T-helper 2 cell treated with Interferon-gamma antibody and Interleukin-4, amounts not matched to agents 5 μg/mL and 100 μg/mL, for 36 hours (primary cell): ENCODE measurements at places on chromosomes 1 and 21.

GRCh38 chr1:234825498-234826165, 215.7 kb upstream of the IRF2BP2 start:
- peaks cover 29% of the 10 kb centered on the region for H3K4me1 ChIP-seq
- H3K36me3 ChIP-seq, result no peaks in the 10 kb centered on the region
- DNase-seq, result no peak
- no peaks in the 10 kb centered on the region for H3K27me3 ChIP-seq
- no peak overlapping the region for H3K27ac ChIP-seq

GRCh38 chr1:92080128-92080985, at the start of gene BTBD8:
BTBD8 (plus strand) TSS chr1:92080345; CDS start chr1:92080572, 227 bp downstream.
- no peaks in the 10 kb centered on the region for H3K27me3 ChIP-seq
- H3K27ac ChIP-seq, result peak within 1 kb of the TSS; percentile 86
- H3K4me1 ChIP-seq, result peaks cover 10% of the 10 kb centered on the region
- peak within 1 kb of the TSS; percentile 93 for H3K4me3 ChIP-seq
- DNase-seq, result peak; percentile 83

- H3K4me1 ChIP-seq, result no peaks in the 10 kb centered on the region
- H3K27me3 ChIP-seq, result peaks cover 3% of the 10 kb centered on the region
- H3K4me3 ChIP-seq, result no peak overlapping the region
- no peaks in the 10 kb centered on the region for H3K36me3 ChIP-seq
Observed at GRCh38 chr1:53511323-53511932, 52.2 kb downstream of the DMRTB1 start.

- H3K27me3 ChIP-seq, result peaks cover 2% of the 10 kb centered on the region
- no peaks in the 10 kb centered on the region for H3K36me3 ChIP-seq
- no peaks in the 10 kb centered on the region for H3K4me1 ChIP-seq
- H3K4me3 ChIP-seq, result no peak overlapping the region
Observed at GRCh38 chr1:114550336-114550735, 31.1 kb downstream of the BCAS2 start.

- H3K36me3 ChIP-seq, result no peaks in the 10 kb centered on the region
- no peak overlapping the region for H3K27ac ChIP-seq
- peaks cover 2% of the 10 kb centered on the region for H3K4me1 ChIP-seq
- no peak for DNase-seq
- H3K27me3 ChIP-seq, result peaks cover 38% of the 10 kb centered on the region
Observed at GRCh38 chr1:20720631-20721091, 2.9 kb upstream of the KIF17 start.

GRCh38 chr1:109579491-109579890, 31.1 kb downstream of the GNAI3 start:
- no peak overlapping the region for H3K27ac ChIP-seq
- peaks cover 33% of the 10 kb centered on the region for H3K36me3 ChIP-seq
- no peak for DNase-seq
- no peaks in the 10 kb centered on the region for H3K27me3 ChIP-seq

DNA sequence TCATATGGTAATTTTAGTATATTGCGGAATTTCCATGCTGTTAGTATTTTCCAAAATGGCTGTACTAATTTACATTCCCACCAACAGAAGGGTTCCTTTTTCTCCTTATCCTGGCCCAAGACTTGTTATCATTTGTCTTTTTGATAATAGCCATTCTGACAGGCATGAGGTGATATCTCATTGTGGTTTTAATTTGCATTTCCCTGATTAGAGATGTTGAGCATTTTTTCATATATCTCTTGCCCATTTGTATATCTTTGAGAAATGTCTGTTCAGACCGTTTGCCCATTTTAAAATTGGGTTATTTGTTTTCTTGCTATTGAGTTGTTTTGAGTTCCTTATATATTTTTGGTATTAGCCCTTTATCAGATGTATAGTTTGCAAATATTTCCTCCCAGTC, 14.0 kb downstream of the CAPZA1 start:
- H3K36me3 ChIP-seq, result peaks cover 39% of the 10 kb centered on the region
- H3K4me1 ChIP-seq, result peaks cover 58% of the 10 kb centered on the region
- H3K27ac ChIP-seq, result no peak overlapping the region

GRCh38 chr1:3459940-3460671, 5.6 kb downstream of the ARHGEF16 start:
- H3K4me1 ChIP-seq, result no peaks in the 10 kb centered on the region
- H3K27ac ChIP-seq, result no peak overlapping the region
- no peak overlapping the region for H3K4me3 ChIP-seq
- DNase-seq, result no peak
- H3K27me3 ChIP-seq, result peaks cover 5% of the 10 kb centered on the region

GRCh38 chr21:44370027-44370735, 16.8 kb downstream of the TRPM2 start:
- DNase-seq, result no peak
- no peak overlapping the region for H3K4me3 ChIP-seq
- H3K27me3 ChIP-seq, result no peaks in the 10 kb centered on the region
- H3K4me1 ChIP-seq, result peaks cover 13% of the 10 kb centered on the region

GRCh38 chr1:180131510-180131909, 23.2 kb upstream of the QSOX1 start:
- peaks cover 1% of the 10 kb centered on the region for H3K36me3 ChIP-seq
- no peaks in the 10 kb centered on the region for H3K4me1 ChIP-seq
- DNase-seq, result peak; percentile 59
- no peak overlapping the region for H3K27ac ChIP-seq

- H3K36me3 ChIP-seq, result no peaks in the 10 kb centered on the region
- no peak overlapping the region for H3K4me3 ChIP-seq
- DNase-seq, result no peak
- H3K27me3 ChIP-seq, result no peaks in the 10 kb centered on the region
- H3K27ac ChIP-seq, result no peak overlapping the region
Observed at GRCh38 chr1:33660956-33661355, 188.5 kb downstream of the ZSCAN20 start.
